ENCODE measurements at places on chromosomes 7 and 10.

DNA sequence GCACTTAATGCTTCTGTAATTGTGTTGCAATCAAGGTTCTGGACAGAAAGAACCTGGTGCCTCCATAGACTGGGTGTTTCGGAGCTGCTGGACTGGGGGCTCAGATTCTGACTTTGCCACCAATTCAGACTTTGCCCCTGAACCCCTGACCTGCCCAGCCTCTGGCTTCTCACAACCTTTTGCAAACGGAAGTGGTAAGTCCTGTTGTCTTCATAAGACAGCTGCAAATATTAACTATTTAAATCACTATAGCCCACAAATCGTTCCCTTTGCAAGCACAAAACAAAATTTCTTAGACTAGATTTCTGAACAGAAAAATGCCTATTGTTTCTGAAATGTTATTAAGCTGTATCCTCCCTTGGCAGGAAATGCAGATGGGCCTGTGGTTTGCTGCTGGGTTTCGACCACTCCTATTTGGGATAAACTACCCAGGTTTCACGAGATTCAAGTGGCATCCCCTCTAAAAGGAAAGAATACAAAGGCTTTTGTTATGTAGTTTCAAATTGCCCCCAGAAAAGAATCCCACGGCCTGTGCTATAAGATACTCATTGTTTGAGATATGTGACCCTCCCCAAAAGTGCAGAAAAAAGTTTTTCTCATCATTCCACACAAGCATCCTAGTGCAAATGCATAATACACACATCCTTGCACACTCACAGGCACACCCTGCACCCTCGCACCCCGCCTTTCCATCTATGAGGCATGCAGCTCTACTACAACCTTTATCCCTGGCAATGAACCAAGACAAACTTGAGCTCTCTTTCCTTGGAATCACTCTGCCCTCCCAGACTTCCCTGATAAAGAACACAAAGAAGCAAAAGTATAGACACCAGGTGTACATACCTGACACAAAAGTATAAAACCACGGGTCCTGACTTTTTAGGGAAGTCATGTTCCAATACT is 209.1 kb downstream of the PRPF18 start:
- no peak for DNase-seq

- DNase-seq, result no peak
These were observed 90.6 kb upstream of the OIT3 start for GRCh38 chr10:72802763-72803505.

- no peak for DNase-seq
These were observed 29.1 kb downstream of the GALNT11 start for GRCh38 chr7:152054367-152055230.

GRCh38 chr10:22564060-22564459 is 150.3 kb downstream of the PIP4K2A start:
- no peak for DNase-seq

GRCh38 chr10:78557433-78557925 is 511.3 kb upstream of the ZMIZ1 start:
- DNase-seq, result no peak

GRCh38 chr7:578386-578785 is 58.7 kb upstream of the PDGFA start:
- DNase-seq, result no peak

- DNase-seq, result no peak
These were observed 14.5 kb downstream of the CFAP46 start for GRCh38 chr10:132927824-132928223.

DNA sequence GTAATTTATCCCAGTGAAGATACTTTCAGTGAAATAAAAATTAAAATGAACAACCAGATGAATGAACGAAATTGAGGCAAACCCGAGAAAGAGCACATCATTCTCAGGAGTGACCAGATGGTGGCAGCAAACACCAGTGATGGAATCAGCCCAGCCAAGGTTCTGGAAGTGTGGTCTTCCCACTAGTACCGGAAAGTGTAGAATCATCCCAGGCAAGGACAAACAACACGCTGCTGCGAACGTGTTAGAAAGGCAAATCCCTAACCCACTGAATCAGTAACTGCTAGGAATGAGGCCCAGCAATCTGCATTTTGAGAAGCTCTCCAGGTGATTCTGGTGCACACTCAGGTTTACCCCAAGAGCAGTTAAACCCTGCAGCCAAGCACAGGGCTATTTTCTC is 15.5 kb upstream of the SLC18A3 start:
- peak; percentile 77 for DNase-seq

DNA sequence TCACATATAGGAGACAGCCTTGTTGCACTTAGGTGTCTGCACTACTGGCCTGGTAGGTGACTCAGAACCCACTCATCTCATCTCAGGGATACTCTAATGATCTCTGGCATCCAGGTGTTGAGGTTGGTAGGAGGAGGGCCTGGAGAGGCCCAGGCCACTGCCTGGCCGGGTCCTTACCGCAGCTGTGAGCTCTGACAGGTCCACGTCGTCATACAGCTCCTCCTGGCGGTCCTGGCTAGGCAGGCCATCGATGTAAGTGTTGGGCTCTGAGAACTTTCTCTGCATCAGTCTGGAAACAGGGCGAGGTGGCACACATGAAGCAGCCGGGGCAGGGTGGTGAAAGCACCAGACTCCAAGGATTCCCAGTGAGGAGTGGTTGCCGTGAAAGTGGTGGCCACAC is 62.1 kb downstream of the VWA2 start:
- no peak for DNase-seq

- DNase-seq, result no peak
These were observed 97.8 kb downstream of the ABCC2 start for GRCh38 chr10:99880080-99880835.

All from neural progenitor cell (in vitro differentiated cells).